ENCODE measurements at places on chromosomes 12 and 14. TPM values are rescaled to one million over a fixed set of nuclear protein-coding genes. Genes with fewer than 3 reads are reported as not detected.

LRP1 gene
- total RNA-seq = 292 TPM

KLHL33 gene
- 1.6 TPM for total RNA-seq

DNA sequence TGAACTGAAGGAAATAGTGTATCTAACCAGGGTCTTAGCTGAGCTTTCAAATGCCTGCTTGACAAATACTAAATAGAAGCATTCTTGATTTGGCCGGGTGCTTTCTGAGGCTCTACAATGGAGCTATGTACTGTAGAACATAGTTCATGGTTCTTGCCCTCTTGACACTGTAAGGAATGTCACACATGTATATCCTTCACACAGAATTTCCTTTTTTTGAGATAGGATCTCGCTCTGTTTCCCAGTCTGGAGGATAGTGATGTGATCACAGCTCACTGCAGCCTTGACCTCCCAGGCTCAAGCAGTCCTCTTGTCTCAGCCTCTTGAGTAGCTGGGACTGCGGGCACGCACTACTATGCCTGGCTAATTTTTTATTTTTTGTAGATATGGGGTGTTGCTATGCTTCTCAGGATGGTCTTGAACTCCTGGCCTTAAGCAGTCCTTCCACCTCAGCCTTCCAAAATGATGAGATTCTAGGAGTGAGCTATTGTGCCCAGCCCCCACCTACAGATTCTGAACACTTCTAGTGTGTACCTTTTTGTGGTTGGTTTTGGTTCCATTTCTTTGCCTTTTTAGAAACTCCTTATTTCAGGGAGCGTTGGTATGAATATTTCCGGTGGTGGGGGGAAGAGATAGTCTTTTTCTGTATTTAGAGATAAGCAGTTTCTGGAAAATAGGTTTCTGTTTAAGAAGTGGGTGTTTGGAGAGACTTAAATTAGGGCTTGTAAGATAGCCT is 4.2 kb downstream of the MLXIP start:
- no peak for ATAC-seq

GRCh38 chr12:50765095-50765911 is 1.4 kb downstream of the ATF1 start:
- ATAC-seq = no peak

All from gastroesophageal sphincter (tissue), 4 donors.